ENCODE measurements at places on chromosomes 7 and 10.
A peak's percentile ranks its signal among the peaks of the same experiment; 100 is the strongest.

- DNase-seq, result peak; percentile 6
Observed at GRCh38 chr10:95246582-95247051, 44.2 kb downstream of the PDLIM1 start.

GRCh38 chr10:106836933-106837663 is 327.4 kb downstream of the SORCS1 start:
- no peak for DNase-seq

DNA sequence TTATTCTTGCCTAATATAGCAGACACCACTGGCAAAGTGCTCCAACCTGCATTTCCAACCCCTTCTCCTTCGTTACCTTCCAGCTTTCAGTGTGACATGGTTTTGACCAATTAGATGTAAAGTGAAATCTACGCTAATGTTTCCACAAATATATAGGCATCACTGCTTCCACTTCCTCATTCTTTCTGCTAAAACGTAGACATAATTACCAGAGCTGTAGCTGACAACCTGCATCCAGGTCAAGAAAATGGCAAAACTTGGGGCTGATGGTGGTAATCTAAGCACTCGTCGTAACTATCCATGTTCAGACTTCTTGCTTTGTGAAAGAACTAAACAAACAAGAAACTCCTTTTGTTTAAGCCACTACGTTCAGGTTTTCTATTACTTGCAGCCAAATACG is 41.8 kb upstream of the COL1A2 start:
- no peak for DNase-seq

GRCh38 chr10:18822156-18822555 is 162.9 kb downstream of the ARL5B start:
- DNase-seq, result no peak

DNA sequence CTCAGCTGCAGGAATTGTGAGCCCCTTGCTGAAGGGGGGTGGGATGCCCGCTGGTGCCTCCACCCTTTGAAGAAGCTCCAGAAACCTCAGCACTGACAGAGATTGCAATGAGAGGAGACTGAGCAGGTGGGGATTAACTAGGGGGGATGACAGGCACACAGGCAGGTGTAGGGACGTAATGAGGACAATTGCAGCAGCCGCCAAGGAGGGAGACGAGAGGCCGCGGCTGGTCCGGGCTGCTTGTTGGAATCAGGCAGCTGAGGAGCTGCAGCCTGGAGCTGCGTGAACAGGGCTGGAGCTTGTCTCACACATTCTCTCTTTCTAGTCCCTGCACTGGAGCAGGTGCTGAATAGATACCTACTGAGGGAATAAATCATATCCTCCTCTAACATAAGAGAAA is 122.0 kb upstream of the TCERG1L start:
- DNase-seq, result no peak

- no peak for DNase-seq
Observed at GRCh38 chr10:71471957-71472365, 75.2 kb downstream of the CDH23 start.

- peak; percentile 25 for DNase-seq
Observed at GRCh38 chr7:101733713-101734475, 83.5 kb upstream of the CUX1 start.

DNA sequence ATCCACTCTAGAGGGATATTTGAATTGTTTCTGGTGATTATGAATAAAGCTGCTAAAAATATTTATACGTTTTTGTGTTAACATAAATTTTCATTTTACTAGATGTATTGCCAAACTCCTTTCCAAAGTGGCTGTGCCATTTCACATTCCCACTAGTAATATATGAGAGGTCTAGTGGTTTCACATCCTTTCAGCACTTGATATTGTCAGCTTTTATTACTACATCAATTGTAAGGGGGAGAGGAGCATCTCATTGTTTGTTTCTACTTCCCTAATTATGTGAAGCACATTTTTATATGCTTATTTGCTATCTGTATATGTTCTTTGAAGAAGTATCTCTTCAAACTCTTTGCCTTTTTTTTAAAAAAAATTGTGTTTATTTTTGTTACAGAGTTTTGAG is 184.5 kb downstream of the ADK start:
- DNase-seq, result no peak

- DNase-seq, result no peak
Observed at GRCh38 chr10:101797403-101798059, 14.3 kb upstream of the NPM3 start.

GRCh38 chr7:39304178-39304577 is 262.0 kb upstream of the YAE1 start:
- no peak for DNase-seq

- no peak for DNase-seq
Observed at GRCh38 chr7:14875941-14876587, 26.5 kb downstream of the DGKB start.

DNA sequence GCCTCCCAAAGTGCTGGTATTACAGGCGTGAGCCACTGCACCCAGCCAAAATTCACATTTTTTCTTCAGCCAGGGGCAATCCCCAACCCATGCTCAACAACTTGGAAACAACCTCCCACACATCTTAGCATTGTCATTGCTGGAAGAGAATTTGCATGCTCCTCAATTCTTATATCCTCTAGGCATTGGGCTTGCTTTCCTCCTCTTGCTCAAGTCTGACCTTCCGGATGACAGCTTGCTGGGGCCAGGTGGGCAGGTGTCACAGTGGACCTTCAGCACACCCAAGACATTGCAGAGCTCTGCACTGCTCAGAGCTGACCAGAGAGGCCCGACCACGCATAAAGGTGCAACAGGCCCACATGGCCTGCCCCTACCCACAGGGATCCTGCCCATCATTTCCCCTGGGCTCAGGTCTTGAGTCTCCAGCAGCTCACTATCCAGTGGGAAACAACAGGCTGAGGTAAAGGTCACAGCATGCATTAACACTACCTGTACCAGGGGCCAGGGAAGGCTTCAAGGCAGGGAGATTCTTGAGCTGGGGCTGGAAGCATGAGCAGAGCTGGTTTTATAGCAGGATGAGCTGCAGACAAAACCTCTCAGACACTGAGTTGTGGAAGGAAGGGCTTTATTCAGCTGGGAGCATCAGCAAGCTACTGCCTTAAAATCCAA is 6.8 kb upstream of the GPR15LG start:
- DNase-seq, result no peak

GRCh38 chr7:37196676-37197075 is 252.0 kb downstream of the ELMO1 start:
- no peak for DNase-seq

- DNase-seq, result no peak
Observed at GRCh38 chr7:141563956-141564623, 12.9 kb downstream of the AGK start.

DNA sequence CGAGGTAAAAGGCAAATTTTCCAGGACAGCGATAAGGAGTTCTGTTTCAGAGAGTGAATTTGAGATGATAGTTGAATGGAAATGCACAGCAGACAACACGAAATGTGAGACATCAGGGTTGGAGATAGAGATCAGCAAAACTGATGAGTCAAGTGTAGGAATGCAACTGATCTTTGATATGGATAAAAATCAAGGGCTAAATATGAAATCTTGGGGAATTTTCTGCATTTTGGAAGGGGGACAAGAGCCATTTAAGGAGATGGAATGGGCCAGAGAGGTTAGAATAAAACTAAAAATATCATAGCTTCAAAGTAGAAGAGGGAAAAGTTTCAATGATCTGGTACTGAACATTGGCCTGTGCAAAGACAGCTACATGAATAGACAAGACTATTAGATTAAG is 11.5 kb downstream of the CISD1 start:
- DNase-seq, result no peak

GRCh38 chr10:89091496-89091895 is 100.9 kb downstream of the FAS start:
- DNase-seq, result no peak

GRCh38 chr10:101297901-101298486 is 56.0 kb upstream of the BTRC start:
- peak; percentile 60 for DNase-seq

DNA sequence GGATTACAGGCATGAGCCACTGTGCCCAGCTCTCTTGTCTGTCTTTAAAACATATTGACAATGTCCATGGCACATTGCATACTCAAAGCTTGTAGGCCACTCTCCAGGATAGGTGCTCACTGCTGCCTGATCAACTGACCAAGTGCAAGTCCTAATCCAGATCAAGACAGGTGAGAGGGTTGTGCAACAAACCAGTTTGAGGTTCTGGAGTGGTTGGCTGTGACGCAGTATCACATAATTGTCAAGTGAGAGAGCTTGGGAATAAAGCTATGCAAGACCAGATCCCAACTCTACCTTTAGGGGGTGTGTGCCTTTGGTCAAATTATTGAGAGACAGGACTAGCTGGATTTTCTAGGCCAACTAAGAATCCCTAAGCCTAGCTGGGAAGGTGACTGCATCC is 43.0 kb upstream of the OPN4 start:
- no peak for DNase-seq

- DNase-seq, result no peak
Observed at GRCh38 chr10:125016123-125016522, 74.2 kb downstream of the ZRANB1 start.

GRCh38 chr7:29457141-29457561 is 106.5 kb upstream of the PRR15 start:
- no peak for DNase-seq

DNA sequence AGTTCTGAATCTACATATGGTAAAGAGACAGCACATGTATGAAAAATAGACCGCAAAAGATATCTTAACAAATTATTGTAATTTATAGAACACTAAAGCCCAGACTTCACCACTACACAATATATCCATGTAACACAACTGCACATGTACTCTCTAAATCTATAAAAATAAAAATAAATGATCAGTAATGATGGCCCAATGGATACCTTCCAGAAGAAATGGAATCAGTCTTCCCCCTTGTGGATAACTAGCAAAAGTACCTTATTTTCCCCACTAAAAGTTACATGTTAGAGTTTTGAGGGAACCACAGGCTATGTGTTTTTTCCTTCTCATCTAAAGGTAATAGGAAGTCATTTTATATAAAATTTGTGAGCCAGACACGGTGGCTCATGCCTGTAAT is 25.7 kb downstream of the C7orf25 start:
- DNase-seq, result peak; percentile 9
